ENCODE measurements at places on chromosomes 13 and 19. TPM values are rescaled to one million over a fixed set of nuclear protein-coding genes. Genes with fewer than 3 reads are reported as not detected.

- H3K27me3 ChIP-seq: no peaks in the 10 kb centered on the region
- H3K36me3 ChIP-seq: no peaks in the 10 kb centered on the region
- H3K4me3 ChIP-seq: no peak overlapping the region
- peaks cover 3% of the 10 kb centered on the region for H3K4me1 ChIP-seq
- H3K27ac ChIP-seq: no peak overlapping the region
Measured at GRCh38 chr13:92802776-92803175, 423.8 kb upstream of the GPC6 start.

GRCh38 chr13:71967990-71968389 lies 101.0 kb upstream of the DACH1 start:
- H3K27ac ChIP-seq: no peak overlapping the region
- H3K36me3 ChIP-seq: no peaks in the 10 kb centered on the region
- H3K4me3 ChIP-seq: no peak overlapping the region
- no peaks in the 10 kb centered on the region for H3K4me1 ChIP-seq

- DNase-seq: no peak
- no peak overlapping the region for H3K4me3 ChIP-seq
- peaks cover 2% of the 10 kb centered on the region for H3K27me3 ChIP-seq
- H3K4me1 ChIP-seq: no peaks in the 10 kb centered on the region
- no peaks in the 10 kb centered on the region for H3K36me3 ChIP-seq
Measured at GRCh38 chr19:32129141-32129540, 216.3 kb upstream of the ZNF507 start.

- no peak overlapping the region for H3K27ac ChIP-seq
- H3K36me3 ChIP-seq: no peaks in the 10 kb centered on the region
- DNase-seq: no peak
- no peak overlapping the region for H3K4me3 ChIP-seq
- H3K27me3 ChIP-seq: peaks cover 2% of the 10 kb centered on the region
Measured at GRCh38 chr13:36377826-36378468, 31.8 kb upstream of the SPART start.

DNA sequence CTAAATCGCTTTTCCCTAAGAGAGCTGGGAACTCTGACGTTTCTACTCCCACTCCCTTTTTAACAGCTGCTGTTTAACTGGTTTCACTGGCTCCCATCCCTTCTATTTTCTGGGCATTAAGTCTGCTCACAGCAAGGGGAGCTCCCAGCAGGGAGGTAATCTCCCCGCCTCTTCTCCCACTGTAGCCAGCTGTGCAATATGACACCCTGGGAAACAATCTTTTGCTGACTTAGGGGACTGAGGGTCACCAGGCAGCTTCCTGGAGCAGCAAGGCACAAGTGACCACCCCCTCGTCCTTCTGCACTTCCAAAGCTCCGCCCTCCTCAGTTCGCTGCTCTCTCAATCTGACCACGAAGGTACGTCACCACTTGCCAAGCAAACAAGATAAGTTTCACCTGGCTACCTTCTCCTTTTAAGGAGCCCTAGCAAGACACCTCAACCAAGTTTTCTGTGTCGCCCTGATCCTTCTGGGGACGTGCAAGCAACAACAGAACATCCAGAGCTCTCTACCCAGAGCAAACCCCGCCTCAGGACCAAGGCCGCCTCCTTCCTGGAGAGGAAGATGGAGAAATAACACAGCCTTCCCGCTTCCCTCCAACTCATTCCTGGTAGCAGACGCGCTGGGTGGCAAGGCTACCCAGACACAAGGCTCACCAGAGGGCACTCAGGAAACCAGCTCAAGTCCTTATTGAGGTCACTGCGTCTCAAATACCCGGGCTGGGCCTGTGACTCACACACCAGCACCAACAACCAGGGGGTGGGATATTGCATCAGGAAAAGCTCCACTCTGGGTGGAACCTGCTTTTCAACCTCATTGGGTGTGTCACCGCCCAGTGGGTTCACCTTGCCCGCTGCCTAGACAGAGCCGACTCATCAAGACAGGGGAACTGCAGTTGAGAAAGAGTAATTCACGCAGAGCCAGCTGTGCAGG lies 92.4 kb downstream of the STK24 start:
- H3K4me3 ChIP-seq: no peak overlapping the region
- no peaks in the 10 kb centered on the region for H3K27me3 ChIP-seq
- peak overlapping the region; percentile 78 for H3K27ac ChIP-seq
- peak; percentile 85 for DNase-seq
- H3K4me1 ChIP-seq: peaks cover 91% of the 10 kb centered on the region

DNA sequence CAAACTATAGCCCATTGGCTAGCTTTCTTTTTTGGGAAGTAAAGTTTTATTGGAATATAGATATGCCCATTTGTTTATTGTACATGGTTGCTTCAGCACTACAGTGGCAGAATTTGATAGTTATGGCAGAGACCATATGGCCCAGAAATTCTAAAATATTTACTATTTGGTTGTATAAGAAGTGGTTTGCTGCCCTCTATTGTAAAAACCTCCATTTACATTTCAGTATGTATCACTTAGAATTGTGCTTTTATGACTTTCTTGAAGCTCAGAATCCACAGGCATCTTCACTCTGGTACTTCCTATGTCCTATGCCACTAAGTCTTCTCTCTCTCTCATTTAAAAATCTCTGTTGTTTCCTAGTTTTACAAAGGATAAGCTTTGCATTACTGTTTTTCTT lies 37.7 kb downstream of the DLEU7 start:
- no peak overlapping the region for H3K27ac ChIP-seq
- DNase-seq: no peak

GRCh38 chr13:92823059-92823458 lies 403.5 kb upstream of the GPC6 start:
- H3K4me3 ChIP-seq: no peak overlapping the region
- H3K36me3 ChIP-seq: no peaks in the 10 kb centered on the region
- no peaks in the 10 kb centered on the region for H3K4me1 ChIP-seq
- H3K27me3 ChIP-seq: no peaks in the 10 kb centered on the region

GRCh38 chr19:46618670-46619231 lies 6.1 kb downstream of the PTGIR start:
- no peaks in the 10 kb centered on the region for H3K27me3 ChIP-seq
- peak overlapping the region; percentile 94 for H3K27ac ChIP-seq
- no peak for DNase-seq
- peaks cover 77% of the 10 kb centered on the region for H3K4me1 ChIP-seq
- peaks cover 32% of the 10 kb centered on the region for H3K36me3 ChIP-seq

- DNase-seq: no peak
- no peaks in the 10 kb centered on the region for H3K27me3 ChIP-seq
- H3K36me3 ChIP-seq: no peaks in the 10 kb centered on the region
- no peak overlapping the region for H3K27ac ChIP-seq
Measured at GRCh38 chr13:88097541-88097940, 426.4 kb downstream of the SLITRK5 start.

GRCh38 chr13:80577285-80577684 lies 236.4 kb upstream of the SPRY2 start:
- H3K4me3 ChIP-seq: no peak overlapping the region
- no peaks in the 10 kb centered on the region for H3K27me3 ChIP-seq
- H3K27ac ChIP-seq: no peak overlapping the region
- no peaks in the 10 kb centered on the region for H3K36me3 ChIP-seq

DNA sequence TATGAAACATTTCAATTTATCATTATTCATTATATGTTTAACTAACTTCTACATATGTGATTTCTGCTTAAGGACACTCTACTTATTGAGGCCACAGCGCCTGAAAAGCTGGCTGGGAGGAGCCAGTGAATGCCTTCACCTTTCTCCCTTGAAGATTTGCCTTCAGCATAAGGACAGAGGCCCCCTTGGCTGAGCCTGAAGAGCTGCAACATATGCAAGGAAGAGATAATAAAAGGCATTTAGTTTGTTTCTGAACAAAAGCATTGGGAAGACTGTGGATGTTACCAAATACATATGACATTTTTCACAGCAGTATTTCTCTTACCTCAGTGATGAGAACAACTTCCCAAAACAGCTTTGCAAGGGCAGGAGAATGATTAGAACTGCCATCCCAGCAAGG lies 92.1 kb downstream of the ABCC4 start:
- H3K4me1 ChIP-seq: no peaks in the 10 kb centered on the region
- H3K27me3 ChIP-seq: no peaks in the 10 kb centered on the region
- H3K27ac ChIP-seq: no peak overlapping the region
- H3K36me3 ChIP-seq: peaks cover 39% of the 10 kb centered on the region
- no peak overlapping the region for H3K4me3 ChIP-seq
- no peak for DNase-seq

DNA sequence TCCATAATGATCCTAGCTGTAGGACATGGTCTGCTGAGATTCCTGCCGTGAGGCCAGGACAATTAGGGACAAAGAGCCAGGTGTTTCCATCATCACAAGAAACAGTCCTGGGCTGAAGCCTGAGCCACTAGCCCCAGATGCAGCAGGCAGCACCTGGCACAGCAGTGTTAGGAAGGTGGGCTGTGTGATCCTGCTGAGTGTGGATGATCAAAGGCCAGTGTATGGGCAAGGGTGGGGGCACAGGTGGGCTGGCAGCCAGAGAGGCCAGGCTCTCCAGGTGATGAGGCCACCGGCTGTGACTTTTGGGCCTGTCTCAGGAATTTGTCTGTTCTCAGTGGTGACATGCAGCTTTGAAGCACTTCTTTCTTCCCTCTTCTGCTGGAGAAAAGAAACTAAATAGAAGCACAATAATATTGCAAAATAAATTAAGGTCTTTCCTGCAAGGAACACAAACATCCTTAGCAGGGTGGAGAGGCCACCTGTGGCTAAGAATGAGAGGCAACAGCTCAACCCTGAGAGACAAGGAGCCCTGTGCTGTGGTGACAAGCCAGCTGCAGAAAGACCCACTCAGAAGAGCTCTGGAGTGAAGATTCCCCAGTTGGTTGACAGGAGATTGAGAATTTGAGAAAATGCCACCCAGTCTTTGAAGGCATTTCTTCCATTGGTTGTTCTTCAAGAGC lies 127.6 kb downstream of the KATNAL1 start:
- no peak overlapping the region for H3K4me3 ChIP-seq
- H3K4me1 ChIP-seq: no peaks in the 10 kb centered on the region
- H3K27me3 ChIP-seq: no peaks in the 10 kb centered on the region
- H3K27ac ChIP-seq: no peak overlapping the region
- no peaks in the 10 kb centered on the region for H3K36me3 ChIP-seq

GRCh38 chr13:86155756-86156155 lies 356.5 kb upstream of the SLITRK6 start:
- no peaks in the 10 kb centered on the region for H3K27me3 ChIP-seq
- H3K36me3 ChIP-seq: no peaks in the 10 kb centered on the region
- no peak overlapping the region for H3K27ac ChIP-seq
- H3K4me3 ChIP-seq: no peak overlapping the region

DNA sequence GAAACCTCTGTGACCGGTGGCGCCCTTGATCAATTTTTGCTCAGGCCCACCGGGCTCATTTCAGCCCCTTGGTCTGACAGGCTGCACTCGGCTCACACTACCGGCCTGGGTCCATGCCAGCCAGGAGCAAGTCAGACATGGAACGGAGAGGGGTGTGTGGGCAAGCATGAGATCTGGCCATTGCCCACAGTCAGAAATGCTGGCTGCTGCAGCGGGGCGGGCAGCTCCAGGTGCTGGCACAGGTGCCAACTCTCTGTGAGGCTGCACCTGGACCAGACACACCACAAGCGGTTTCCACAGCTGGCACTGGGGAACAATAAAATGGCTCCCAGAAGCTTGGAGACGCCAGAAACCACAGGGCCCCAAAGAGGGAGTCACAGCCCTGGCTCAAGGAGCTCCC lies 43.6 kb upstream of the LPAR6 start:
- no peaks in the 10 kb centered on the region for H3K27me3 ChIP-seq
- no peak overlapping the region for H3K4me3 ChIP-seq
- DNase-seq: no peak
- peaks cover 5% of the 10 kb centered on the region for H3K4me1 ChIP-seq

DNA sequence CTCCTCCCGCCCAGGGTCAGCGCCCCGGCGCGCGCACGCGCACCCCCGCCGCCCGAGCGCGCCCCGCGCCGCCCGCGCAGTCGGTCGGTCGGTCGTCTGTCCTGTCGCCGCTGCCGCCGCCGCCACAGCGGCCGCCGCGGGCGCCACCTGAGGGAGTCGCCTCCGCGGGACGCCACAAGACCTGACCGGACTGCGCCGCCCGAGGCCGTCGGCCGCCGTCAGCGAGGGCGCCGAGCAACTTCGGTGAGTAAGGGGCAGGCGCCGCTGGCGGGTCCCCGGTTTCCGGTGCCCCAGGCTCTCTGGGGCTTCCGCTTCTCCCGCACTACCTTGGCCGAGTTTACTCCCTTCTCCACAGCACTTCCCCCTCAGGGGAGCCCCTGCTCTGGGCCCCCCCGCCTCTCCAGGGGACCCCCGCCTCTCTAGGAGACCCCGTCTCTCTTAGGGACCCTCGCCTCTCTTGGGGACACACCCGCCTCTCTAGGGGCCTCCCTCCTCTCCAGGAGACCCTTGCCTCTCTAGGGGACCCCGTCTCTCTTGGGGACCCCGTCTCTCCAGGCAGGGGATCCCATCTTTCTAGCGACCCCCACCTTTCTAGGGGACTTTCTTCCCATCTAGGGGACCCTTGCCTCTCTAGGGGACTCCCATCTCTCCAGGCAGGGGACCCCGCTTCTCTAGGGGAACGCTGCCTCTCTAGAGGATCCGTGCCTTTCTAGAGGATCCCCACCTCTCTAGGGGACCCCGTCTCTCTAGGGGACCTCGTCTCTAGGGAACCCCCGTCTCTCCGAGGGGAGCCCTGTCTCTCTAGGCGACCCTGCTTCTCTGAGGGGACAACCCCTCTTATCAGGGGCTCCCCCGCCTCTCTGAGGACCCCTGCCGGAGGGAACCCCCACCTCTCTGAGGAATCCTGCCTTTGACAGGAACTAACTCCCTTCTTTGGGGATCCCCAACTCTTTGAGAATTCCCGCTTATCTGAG lies 19.3 kb upstream of the GATAD2A start:
- peak overlapping the region; percentile 86 for H3K4me3 ChIP-seq
- peak overlapping the region; percentile 87 for H3K27ac ChIP-seq
- H3K27me3 ChIP-seq: no peaks in the 10 kb centered on the region
- H3K36me3 ChIP-seq: peaks cover 18% of the 10 kb centered on the region
- peaks cover 45% of the 10 kb centered on the region for H3K4me1 ChIP-seq
- DNase-seq: peak; percentile 77

The PRRG2 gene
- 1.6 TPM for total RNA-seq

The RGS9BP gene
- total RNA-seq: 0.05 TPM

The ZNF439 gene
- 11.4 TPM for total RNA-seq

The FUT2 gene
- total RNA-seq: not detected

The ZNF544 gene
- 32.2 TPM for total RNA-seq

Measured in activated CD4-positive, alpha-beta T cell treated with anti-CD3 and anti-CD28 coated beads for 36 hours (primary cell).